ENCODE measurements at places on chromosomes 1 and 21.

DNA sequence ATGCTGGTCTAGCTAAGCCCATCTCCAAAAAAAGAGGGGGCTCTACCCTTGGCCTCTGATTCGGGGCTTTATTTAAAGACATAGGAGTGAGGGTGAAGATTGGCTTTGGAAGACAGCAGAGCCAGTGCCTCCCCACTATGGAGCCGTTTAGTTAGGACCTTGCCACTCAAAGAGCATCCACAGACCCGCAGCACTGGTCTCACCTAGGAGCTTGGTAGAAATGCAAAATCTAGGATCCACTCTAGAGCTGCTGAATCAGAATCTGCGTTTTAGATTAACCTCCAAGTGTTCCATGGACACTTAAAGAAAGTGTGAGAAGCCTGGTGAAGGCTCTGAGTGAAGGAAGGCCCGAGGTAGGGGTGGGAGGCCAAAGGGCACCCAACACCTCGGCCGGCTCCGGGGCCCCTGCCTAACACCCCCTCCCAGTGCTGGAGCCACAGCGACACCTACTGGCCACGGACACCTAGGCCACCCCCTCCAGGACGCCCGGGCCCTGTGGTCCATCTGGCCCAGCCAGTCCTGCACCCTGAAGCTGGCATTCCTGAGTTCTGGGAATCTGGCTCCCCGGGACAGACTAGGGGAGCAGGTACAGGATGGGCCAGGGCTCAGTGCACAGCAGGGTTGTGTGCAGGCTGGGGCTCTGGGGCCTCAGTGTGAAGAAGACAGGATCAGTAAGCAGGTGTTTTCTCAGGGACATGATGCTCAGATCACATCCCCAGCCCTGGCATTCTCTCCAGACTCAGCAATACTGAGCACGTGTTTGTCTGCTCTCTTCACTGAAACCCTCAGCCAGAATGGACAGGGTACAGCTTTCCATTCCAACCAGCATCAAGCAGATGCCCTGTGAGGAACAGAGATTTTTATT is 79.2 kb downstream of the TMEM53 start:
- DNase-seq = peak; percentile 84

DNA sequence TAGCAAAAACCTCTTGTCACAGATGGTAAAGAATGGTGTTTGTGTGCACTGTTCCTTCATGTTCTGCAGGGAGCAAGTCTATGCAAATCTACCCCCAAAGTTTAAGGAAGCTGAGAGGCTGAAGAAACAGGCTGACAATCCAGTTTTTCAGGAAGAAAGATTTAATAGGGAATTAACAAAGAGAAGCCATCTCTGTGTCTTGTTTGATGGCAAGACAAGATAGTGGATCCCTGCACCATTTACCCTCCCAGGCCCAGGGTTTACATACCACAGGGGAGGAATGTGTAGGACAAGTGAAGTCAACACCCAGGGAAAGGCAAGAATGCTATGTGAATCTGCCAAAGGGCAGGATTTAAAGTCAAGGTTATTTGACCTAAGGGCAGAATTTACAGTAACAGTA is 48.1 kb upstream of the FNBP1L start:
- no peak for DNase-seq

- no peak for DNase-seq
These were observed 1.2 kb downstream of the CR1L start for GRCh38 chr1:207646171-207646570.

DNA sequence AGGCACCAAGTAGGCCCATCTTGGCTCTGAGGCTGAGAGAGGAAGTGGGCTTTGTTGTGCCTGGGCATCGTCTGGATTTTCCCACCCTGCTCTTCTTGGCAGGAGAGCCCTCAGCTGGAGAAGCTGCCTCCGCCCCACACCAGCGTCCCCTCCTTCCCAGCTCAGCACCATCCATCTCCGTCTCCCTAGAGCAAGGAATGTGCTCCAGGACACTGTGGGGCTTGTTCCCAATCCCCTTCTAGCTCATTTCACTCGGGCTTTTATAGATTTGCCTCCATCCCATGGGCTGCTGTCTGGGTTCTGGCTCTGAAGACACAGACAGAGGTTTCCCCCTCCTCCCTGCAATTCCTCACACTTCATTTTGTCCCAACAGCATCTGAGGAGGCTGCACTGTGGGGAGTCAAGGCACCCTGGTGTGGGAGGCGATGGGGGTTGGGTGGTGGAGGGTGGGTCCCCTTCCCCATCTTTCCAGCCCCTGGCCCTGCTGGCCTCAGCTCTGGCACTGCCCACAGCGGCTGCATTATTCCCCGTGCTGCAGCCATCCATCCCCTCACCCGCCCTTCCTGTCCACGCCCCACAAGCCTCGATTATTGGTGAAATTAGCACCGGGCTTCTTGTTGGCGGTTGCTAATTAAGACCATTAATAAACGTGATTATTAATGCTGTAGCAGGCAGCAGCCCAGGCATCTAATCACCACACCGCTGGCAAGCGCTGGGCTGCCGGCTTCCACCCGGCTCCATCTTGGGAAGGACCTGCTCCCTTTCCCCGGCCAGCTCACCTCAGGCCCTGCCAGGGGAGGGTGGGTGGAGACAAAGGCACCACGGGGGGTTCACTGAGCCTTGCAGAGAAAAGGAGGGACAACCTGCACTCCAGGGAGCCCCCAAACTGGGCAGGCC is 21.7 kb downstream of the RHBG start:
- DNase-seq = no peak

DNA sequence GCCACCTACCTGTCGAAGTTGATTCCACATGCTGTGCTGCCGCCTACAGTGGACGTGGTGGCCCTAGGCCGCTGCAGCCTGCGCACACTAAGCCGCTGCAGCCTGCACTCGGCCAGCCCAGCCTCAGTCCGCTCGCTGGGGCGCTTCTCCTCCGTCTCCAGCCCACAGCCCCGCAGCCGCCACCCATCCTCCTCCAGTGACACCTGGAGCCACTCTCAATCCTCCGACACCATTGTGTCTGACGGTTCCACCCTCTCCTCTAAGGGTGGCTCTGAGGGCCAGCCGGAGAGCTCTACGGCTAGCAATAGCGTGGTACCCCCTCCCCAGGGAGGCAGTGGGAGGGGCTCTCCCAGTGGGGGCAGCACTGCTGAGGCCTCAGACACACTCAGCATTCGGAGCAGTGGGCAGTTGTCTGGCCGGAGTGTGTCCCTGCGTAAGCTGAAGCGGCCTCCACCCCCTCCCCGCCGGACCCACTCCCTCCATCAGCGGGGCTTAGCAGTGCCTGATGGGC is 46.9 kb downstream of the YARS1 start:
- no peak for DNase-seq

DNA sequence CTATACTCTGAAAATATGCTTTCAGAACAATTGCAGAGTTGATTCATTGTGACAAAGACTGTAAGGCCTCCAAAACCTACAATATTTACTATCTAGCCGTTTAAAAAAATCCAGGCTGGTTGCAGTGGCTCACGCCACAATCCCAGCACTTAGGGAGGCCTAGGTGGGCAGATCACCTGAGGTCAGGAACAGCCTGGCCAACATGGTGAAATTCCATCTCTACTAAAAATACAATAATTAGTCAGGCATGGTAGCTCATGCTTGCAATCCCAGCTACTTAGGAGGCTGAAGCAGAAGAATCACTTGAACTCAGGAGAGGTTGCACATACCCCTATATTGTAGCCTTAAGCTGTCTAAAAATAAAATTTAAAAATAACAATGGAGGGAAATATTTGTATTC is 5.3 kb upstream of the TFF2 start:
- no peak for DNase-seq

DNA sequence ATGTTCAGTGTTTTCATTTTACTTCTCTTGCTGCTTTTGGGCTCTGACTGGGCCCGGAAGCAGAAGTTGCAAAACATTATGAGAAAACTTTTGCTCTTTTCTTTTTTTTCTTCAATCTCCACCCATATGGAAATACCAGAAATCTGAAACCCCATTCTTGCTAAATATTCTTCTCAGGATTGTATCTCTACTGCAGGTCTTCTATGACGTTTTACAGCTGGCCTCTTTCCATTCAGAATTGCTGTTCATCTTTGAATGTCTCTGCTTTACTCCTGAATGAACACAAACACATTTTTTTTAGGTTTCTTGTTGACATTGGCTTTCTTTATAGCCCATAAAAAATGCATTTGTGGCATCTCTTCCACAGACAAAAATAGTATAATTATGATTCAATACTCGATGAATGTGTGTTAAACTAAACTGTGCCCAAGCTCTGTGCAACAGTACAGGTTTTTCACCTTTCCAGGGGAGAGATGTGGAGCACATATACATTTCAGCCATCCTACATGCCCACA is 18.8 kb downstream of the PTPRC start:
- DNase-seq = no peak

DNA sequence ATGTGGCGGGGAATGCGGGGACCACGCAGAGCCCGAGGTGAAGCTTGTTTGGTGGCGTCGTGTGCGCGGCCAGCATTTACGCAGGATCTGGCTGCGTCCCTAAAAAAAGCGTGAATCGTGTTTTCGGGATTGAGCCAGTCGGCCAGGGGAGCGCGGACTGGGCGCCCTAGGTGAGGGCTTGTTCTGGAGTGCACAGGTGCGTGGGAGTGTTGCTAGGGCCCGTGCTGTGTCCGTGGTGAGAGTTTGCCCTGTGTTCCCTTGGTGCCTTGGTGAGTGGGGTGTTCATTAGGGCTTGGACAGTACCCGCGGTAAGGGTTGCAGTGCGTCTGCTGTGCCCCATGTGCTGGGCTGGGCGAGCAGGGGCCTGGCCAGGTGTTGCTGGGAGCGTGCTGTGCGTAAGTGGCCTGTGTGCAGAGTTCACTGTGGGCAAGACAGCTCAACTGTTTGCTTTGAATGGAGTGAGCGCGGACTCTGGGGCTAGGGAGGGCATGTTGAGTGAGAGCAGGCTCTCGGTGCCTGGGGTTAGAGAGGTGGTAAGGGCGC is 673 bp downstream of the CD46 start:
- DNase-seq = peak; percentile 72

- no peak for DNase-seq
These were observed 264 bp downstream of the FCRL3 start for GRCh38 chr1:157700305-157700704.

GRCh38 chr1:112431038-112431437 is 35.0 kb downstream of the CTTNBP2NL start:
- DNase-seq = no peak

DNA sequence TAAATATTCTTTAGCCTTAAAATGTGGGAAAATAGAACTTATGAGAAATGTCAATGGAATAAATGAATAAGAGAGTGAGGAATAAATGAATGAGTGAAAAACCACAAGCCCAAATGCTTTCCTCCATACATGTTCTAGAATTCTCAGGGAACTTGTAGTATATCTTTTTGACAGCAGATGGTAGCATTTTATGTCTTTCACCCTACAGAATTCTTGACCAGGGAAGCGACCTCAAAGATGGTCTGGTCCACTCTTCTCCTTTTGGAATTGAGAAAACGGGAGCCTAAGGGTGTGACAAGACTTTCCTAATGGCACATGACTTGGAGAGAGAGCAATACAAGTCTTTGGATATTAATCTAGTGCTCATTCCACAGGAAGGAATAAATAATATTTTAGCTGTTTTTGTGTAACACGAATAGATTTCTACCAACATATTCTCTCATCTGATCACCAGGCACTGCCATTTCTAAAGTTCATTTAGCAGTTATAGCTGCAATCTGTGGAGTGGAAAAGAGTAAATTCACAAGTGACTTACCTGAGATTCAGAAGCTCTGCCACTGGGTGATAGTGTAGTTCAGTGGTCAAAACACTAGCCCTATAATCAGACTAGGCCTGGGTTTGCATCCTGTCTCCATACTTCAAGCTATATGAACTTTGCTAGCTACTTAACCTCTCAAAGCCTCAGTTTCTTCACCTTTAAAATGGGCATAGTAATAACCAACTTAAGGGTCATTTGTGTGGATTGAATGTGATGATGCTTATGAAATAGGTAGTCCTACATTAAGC is 15.0 kb upstream of the F5 start:
- peak; percentile 5 for DNase-seq

GRCh38 chr1:156281281-156281680 is 1.3 kb downstream of the SMG5 start:
- no peak for DNase-seq

GRCh38 chr1:177210071-177210470 is 39.3 kb downstream of the BRINP2 start:
- no peak for DNase-seq

- DNase-seq = no peak
These were observed 2.3 kb upstream of the NRAS start for GRCh38 chr1:114718661-114719423.

- DNase-seq = no peak
These were observed 13.3 kb upstream of the SAMD11 start for GRCh38 chr1:910311-910880.

GRCh38 chr1:3380469-3380868 is 74.0 kb upstream of the ARHGEF16 start:
- DNase-seq = no peak

- peak; percentile 33 for DNase-seq
These were observed 105.4 kb downstream of the SLC45A1 start for GRCh38 chr1:8423269-8423691.

DNA sequence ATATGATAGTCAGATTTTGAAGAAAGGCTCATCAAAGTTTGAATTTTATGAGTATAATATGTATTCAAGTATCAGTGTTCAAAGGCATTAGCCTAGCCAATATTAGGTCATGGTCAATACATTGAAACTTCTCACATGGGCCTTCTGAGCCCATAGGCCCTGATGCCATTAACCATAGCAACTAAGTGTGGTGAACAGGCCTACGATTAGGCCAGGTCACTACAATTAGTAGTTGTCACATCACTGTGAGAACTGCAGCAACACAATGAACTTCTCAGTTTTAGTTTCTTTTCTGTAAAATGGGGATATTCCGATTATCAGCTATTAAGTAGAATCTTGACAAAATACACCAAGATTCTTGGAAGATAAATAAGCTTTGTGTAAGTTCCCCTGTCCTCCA is 30.0 kb downstream of the CELF3 start:
- DNase-seq = no peak

GRCh38 chr1:203473281-203473680 is 2.3 kb upstream of the PRELP start:
- no peak for DNase-seq

- DNase-seq = no peak
These were observed 89.8 kb downstream of the SMYD3 start for GRCh38 chr1:246417152-246417812.

DNA sequence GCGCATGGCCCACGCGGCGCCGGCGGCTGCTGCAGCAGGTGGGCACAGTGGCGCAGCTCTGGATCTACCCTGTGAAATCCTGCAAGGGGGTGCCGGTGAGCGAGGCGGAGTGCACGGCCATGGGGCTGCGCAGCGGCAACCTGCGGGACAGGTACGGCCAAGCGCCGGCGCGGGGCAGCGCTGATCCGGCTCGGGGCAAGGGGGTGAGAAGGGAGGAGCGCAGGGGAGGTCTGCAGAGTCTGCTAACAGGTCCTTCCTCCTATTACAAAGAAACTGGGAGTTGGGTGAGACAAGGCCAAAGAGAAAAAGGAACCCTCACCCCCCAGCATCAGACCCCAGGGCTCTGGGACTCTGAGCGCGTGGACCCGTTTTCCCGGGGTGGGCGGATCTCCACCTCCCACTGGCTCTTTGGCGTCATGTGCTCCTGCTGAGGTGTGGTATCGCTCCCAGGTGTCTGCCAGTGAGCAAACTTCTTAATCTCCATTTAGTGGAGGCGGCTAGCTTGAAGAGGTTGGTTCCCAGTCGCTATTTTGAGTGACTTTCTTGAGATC is 431 bp downstream of the MTARC1 start:
- DNase-seq = peak; percentile 80

GRCh38 chr1:106621853-106622252 is 434.6 kb upstream of the PRMT6 start:
- no peak for DNase-seq

All from WERI-Rb-1 (cell line).